ENCODE measurements at places on chromosomes 3 and 15. TPM values are rescaled to one million over a fixed set of nuclear protein-coding genes. Genes with fewer than 3 reads are reported as not detected.
A peak's percentile ranks its signal among the peaks of the same experiment; 100 is the strongest.

DNA sequence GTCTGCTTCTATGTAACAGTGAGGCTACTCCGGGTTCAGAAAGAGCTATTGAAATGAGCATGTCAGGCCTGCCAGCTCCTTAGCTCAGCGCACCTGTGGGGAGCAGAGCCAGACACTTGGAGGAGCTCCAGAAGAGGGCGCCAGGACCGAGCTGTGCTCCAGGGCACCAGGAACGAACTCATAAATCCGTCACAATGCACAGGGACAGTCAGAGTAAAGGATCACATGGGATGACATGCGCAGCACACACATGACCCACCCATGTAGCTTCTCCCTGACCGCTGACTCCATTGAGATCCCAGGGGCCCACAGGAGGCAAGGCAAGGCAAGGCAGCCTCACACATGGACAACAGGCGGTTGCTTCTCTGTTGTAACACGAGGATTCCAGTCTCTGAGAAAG is 26.0 kb upstream of the GNB5 start:
- no peak for DNase-seq

DNA sequence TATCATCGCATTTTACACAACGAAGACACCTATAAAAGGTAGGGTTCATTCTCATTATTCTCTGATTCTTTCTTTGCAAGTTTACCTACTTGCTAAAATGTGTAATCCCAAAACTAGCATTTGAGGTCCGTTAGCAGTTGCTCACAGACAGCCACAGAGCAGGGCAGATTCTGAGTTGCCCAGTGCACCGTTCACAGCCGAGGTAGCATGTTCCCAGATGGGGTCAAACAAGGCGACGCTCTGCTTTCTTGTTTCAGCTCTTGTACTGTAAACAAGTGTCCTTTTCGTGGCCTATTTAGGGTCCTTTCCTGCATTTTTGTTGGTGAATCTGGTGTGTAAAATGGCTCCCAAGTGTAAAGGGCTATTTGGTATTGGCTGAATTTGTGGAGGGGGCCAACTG is 3.1 kb downstream of the PPP1R2 start:
- DNase-seq, result no peak

TMEM266 gene
- total RNA-seq, result under 0.01 TPM

PLA2G4B gene
- under 0.01 TPM for total RNA-seq

GRCh38 chr3:24513463-24513862 is 18.8 kb upstream of the THRB start:
- no peak for DNase-seq

- DNase-seq, result peak; percentile 54
Measured at GRCh38 chr3:43004282-43004681, 25.2 kb downstream of the GASK1A start.

C3orf22 gene
- total RNA-seq, result not detected

GRCh38 chr15:50358845-50359244 is 3.8 kb upstream of the GABPB1 start:
- peak; percentile 59 for DNase-seq

DNA sequence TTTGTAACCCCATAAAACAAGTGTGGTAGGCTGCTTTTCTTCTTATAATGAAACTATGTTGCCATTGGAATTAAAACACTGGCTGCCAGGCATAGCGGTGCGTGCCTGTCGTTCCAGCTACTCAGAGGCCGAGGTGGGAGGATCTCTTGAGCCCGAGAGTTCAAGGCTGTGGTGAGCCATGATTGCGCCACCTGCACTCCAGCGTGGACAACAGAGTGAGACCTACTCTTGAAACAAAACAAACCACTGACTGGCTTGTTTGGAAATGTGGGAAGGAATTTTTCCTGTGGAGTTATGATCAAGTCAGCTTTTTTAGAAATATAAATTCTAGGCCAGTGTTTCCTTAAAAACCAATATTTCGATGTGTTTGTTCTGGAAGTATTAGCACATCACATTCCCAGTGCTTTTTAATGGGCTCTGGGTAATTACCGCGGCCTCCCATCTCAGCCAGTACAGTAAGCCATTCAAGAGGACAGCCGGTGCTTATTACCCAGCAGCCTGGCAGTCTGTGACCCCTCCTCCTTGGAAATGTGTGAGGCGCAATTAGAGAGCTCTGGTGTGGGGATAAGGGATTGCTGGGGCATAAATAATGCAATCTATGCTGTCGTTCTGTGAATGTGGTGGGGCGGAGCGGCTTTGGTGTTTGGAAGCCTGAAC is 58.3 kb upstream of the TRAK1 start:
- DNase-seq, result peak; percentile 98

GRCh38 chr3:175001091-175001490 is 142.0 kb downstream of the NAALADL2 start:
- peak; percentile 71 for DNase-seq

TMEM108 gene
- total RNA-seq, result 0.18 TPM

DNA sequence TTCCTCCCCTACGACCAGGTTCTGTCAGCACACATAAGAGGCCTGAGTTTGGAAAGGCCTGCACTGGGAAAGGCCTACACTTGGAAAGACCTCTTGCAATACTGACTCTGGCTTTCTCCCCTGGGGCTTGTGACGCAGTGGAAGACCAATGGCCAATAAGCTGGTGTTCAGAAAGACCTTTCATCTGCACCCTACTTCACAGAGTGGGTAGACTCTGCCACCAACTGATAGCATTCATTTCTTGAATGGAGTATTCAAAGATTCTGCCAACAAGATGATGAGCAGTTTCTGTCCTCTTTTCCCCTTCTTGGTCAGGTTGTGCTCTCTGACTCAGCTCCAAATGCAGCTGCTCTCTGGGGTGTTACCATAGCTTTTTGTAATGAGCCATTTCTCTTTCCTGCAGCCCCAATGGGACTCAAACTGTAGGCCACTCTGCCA is 48.8 kb downstream of the TIPARP start:
- DNase-seq, result peak; percentile 53

DNA sequence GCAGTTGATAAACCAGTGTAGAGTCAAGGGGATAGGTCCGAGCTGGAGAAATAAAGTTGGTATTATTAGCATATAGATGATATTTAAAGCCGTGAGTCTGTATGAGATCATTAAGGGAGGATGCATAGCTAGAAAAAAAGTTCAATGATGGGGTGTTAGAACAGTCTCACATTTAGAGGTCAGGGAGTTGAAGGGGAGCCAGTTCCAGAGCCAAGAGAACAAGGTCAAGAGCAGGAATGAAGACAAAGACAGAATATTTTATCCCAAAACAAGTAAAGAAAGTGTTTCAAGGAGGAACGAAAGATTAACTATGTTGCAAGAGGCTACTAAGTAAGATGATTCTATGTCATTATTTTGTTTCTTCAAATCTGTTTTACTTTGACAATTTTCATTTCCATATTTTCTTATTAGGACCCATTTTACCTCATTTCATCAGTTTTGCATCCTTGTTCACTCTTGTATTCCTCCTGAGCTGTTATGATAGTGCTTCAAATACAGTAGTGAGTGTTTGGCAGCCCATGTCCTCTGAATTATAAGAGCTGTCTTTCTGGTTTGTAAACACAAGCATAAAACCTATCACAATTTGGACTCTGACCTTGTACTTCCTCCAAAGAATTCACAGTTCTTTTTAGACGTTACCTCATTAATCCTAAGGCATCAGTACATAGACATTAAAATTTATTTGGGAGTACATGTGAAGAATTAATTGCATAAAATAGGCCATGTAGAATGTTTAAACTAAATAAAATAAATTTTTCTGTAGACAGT is 695.7 kb upstream of the NECTIN3 start:
- no peak for DNase-seq

- no peak for DNase-seq
Measured at GRCh38 chr3:177447938-177448337, 250.7 kb upstream of the TBL1XR1 start.

- peak; percentile 98 for DNase-seq
Measured at GRCh38 chr15:83323296-83323711, 38.8 kb upstream of the BNC1 start.

GRCh38 chr15:89155122-89155521 is 66.3 kb downstream of the RLBP1 start:
- no peak for DNase-seq

- DNase-seq, result no peak
Measured at GRCh38 chr15:88637841-88638625, 783 bp upstream of the ISG20 start.

PDZRN3 gene
- total RNA-seq, result 17.0 TPM

- DNase-seq, result no peak
Measured at GRCh38 chr3:195172896-195173295, 98.1 kb downstream of the XXYLT1 start.

PYGO1 gene
- 10.0 TPM for total RNA-seq

SHC4 gene
- total RNA-seq, result 2.5 TPM

CHRM5 gene
- total RNA-seq, result under 0.01 TPM

GRCh38 chr15:69548395-69549180 is 96.0 kb downstream of the RPLP1 start:
- DNase-seq, result no peak

DNA sequence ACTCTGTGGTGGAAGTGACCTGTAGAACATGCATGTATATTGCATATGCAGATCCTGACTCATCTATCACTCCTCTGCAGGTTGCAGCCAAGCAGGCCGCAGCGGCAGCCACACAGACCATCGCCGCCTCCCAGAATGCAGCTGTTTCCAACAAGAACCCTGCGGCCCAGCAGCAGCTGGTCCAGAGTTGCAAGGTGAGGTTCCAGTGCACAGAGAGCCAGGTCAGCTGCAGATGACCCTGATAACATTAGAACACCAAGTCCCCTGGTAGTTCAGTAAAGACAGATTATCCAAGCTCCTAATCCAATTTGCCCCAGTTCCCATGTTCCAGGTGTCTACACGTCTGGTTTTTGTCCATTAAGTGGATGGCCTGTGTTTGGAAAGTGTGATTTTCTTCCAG is 325.1 kb upstream of the TPM1 start:
- no peak for DNase-seq

GRCh38 chr15:58553365-58553918 is 121.7 kb downstream of the LIPC start:
- no peak for DNase-seq

- DNase-seq, result no peak
Measured at GRCh38 chr3:49650637-49651036, 23.5 kb upstream of the APEH start.

GRCh38 chr3:183008303-183008702 is 28.0 kb upstream of the DCUN1D1 start:
- no peak for DNase-seq

DNA sequence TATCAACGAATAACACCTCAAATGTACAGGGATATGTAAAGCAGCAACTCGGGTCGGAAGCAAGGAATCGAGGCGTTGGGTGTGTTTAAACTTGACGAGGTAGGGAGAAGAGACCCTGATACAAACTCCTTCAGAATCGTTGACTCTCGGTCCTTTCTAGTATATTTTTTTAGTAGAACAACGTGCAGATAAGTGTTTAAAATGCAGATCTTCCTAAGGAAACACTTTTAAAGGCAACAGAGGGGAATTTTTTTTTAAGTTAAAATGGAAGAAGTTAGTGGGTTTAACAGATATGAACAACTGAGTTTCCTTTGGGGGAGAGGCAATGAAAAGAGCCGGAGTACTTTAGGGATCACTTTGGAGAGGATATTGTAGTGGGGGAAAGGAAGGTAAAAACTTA is 1.1 kb upstream of the KPNA4 start:
- no peak for DNase-seq

- no peak for DNase-seq
Measured at GRCh38 chr3:184583578-184584451, 22.2 kb downstream of the EPHB3 start.

DNA sequence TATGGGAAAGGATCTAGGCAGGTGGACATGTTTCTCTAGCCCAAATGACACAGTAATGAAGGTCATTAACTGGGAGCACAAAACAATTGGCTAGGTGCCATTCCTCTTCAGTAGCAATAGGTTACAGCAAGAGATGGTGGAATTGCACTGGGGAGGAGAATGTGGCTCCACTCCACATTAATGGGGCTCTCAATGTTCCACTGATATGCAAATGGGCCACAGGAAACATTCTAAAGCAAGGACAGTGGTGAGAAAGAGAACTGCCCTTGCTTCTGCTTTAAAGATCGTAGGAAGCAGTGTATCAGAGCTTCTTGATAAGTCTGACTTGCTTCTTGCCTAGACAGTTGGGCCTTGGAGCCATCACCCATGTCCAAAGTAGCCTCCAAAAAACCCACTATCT is 271.4 kb upstream of the PPP2R3A start:
- DNase-seq, result no peak

FAN1 gene
- 15.0 TPM for total RNA-seq

DNA sequence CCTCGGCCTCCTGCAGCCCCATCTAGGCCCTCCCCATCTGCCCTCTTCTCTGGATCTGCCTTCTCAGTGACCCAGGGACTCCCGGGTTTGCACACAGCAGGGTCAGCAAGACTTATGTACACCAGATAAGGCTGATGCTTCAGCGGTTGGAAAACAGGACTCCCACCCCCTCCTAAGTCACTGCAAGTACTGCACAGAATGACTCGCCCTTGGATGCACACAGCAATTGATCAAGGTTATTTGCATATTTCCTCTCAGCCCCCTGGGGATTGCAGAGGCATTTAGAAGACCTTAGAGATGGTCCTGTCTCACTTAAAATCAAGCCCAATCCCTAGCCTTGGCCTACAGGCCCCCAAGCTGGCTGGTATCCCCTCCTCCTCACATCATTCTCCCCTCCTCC is 8.9 kb downstream of the ACAN start:
- no peak for DNase-seq

FAM3D gene
- not detected for total RNA-seq

DNA sequence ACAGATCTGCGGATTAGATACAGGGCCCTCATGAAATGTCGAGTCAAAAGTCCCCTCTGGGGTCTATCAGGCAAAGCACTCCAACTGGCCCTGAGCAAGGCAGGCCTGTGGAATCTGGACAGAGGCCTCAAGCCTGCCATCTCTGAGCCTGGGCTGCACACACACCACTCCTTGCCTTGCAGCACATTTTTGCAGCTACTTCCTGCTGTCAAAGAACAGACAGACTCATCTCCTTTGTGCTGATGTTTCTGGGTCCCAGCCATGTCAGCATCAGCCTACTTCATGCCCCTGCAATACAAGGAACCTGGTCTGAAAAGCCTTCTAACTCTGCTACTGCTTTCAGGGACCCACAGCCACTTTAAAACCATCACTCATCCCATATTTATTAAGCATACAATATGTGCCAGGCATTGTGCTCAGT is 60.6 kb upstream of the IL12A start:
- DNase-seq, result peak; percentile 45

NISCH gene
- total RNA-seq, result 36.9 TPM

TLE3 gene
- 5.6 TPM for total RNA-seq

WDR93 gene
- total RNA-seq, result not detected

- DNase-seq, result no peak
Measured at GRCh38 chr3:88075072-88075471, 16.0 kb downstream of the ZNF654 start.

GRCh38 chr3:129470861-129471260 is 30.8 kb downstream of the IFT122 start:
- DNase-seq, result no peak

NPAP1 gene
- not detected for total RNA-seq
